ENCODE measurements at places on chromosomes 6 and 20.

- no peak for DNase-seq
These were observed 2.1 kb downstream of the DLL1 start for GRCh38 chr6:170288852-170289179.

- no peak for DNase-seq
These were observed 73.0 kb downstream of the RREB1 start for GRCh38 chr6:7180751-7181150.

DNA sequence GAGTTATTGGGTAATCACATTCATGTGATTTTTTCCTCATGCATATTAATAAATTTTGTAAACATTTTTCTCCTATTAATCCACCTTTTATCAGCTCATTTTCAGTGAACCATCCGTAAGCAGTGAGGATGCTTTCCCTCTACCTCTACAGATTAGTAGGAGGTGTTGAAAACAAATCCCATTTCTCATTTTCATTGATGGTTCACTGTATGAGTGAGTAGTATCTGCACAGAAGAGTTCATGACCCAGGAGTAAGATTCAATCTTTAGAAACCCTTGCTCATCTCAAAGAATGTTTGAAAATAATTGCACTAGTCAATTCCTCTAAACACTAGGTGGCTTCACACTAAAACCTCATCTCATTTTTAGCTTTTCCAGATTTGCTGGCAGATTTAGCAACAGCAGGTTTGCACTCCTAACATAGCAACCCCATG lies 440.0 kb downstream of the HAO1 start:
- DNase-seq: no peak

DNA sequence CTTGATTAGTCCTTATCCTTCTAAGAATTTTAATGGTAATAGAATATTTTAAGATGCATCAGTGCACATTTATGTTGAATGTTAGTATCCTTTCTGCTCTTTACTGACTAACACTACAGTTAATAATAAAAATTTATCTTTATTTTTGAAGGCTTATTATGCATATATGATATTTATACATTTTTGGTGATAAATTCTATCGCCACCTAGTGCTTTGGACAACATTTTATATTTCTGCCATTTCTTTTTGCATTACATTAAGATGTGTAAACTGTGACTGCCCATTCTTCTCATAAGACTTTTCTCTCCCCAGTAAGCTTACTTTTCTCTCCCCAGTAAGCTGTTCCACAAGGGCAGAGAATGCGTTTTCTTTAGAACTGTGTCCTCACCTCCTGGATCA lies 252.3 kb downstream of the GRIK2 start:
- no peak for DNase-seq

DNA sequence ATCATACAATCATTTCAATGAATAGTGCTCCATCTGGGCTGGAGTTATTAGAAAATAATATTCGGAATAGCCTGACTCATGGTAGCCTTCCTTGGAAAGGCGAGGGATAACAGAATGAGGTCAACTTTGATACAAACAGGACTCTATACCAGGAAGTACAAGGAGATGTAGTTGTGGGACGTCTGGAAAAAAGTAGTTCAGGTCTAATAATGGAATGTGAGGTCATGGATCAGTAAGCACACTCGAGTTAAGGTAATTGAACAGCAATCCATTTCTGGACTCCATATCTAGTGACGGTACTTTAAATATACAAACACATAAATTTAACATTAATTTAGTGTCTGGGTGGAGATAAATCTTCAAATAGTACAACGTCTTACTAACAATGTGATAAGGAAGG lies 1204.0 kb upstream of the ADGRB3 start:
- no peak for DNase-seq

- peak; percentile 15 for DNase-seq
These were observed 1.1 kb upstream of the TMEM74B start for GRCh38 chr20:1185790-1186334.

- DNase-seq: no peak
These were observed 31.5 kb upstream of the RANBP9 start for GRCh38 chr6:13742961-13743735.

- no peak for DNase-seq
These were observed 267.2 kb upstream of the TCF21 start for GRCh38 chr6:133621751-133622150.

DNA sequence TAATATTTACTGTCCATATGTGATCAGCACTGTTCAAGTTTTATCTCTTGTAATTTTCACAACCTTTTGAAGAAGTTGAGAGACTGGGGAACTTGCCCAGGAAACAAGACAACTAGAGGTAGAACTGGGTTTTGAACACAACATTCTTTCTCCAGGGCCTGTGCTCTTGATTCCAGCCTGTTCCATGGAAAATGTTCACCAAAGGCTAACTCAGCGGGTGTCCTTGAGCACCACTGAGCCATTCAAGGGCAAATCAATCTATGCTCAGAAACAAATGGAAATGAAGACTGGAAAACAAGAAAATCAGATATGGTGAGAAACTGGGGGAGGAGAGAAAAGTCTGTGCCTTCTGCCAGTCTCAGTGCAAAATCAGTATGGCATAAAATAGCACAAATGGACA lies 682.2 kb upstream of the AGPAT4 start:
- no peak for DNase-seq

- DNase-seq: no peak
These were observed 132.2 kb downstream of the SNX5 start for GRCh38 chr20:17836303-17836861.

DNA sequence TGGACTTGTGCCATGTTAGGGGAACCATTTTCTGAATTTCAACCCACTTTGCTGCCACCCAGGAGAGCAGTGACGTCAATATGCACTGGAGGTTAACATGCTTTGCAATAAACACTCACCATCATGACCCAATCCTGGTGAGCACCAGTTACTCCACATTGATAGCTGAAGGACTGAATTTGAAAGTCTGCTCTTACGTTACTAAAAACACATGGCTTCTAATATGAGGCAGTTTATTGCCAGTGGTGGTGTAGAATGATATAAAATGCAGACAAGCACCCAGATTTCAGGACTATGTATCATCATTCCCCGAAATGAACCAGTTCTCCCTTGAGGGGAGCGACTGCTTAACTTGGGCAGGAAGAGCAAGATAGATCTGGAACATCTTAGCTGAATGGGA lies 23.8 kb downstream of the RFPL4B start:
- no peak for DNase-seq

DNA sequence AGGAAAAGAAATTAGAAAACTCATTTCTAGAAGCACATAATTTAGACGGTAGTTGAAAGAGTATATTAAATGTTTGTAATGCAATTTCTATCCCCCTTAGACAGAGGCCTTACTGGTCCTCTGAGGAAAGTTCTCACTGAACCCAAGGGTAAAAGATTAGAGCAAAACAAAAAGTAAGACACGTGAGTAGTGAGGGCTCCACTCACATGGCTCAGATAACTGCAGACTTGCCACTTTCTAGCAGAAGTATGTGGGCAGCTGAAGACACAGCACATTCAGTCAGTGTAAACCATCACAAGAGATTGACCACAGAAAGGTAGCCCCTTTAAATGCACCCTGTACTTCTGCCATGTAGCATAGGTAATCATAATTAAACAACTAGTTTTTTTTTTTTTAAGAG lies 193.8 kb downstream of the BTBD9 start:
- no peak for DNase-seq

DNA sequence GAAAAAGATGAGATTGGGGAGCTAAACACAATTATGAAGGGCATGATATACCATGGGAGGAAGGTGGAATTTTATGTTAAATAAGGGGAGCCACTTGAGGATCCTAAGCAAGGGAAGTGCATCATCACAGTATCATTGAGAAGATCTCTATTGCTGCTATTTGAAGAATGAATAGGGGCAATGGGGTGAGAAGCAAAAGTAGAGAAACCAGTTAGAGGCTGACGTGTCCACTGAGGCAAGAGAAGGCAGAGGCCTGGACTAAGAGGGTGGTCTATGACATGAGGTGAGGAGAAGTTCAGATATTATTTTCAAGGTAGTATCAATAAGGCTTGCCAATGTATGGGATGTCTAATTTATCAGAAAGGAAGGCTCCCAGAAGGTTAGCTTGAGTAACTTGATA lies 111.6 kb downstream of the TENT5A start:
- no peak for DNase-seq

DNA sequence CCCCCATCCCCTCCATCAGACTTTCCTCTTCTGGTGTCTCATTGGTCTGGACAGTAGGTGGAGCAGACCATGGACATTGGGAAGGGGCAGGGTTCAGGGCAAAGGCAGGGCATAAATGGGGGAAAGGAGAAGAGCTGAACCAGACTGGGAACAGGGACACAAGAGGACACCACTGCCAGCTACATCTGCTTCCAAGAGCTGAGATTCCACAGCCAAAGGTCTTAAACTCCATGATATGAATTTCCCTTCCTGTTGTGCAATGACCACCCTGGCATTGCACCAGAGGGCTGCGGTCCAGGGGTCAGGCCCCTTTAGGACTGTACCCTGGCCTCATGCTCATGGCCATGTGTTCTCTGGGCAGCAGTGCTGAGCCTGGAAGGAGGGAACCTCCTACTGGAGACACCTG lies 137.9 kb downstream of the MAFB start:
- no peak for DNase-seq

DNA sequence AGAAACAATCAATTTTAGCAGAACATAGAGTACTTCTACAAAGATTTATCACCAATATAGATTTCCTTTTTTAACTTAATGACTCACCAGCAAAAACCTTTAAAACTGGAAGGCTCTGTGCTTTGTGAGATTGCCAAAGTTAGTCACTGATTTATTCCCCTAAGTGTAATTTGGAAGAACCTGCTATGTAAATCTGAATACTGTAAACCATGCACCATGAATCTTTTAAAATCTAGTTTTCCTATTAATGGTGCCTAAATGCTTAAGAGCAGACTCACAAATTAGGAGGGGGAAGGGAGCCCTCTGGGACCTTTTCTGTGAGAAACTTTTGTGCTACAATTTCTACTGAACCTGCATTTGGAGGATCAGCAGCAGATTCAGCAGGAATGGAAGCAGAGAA lies 57.8 kb upstream of the PNRC1 start:
- no peak for DNase-seq

- DNase-seq: no peak
These were observed 21.9 kb upstream of the CHMP4B start for GRCh38 chr20:33789109-33789857.

DNA sequence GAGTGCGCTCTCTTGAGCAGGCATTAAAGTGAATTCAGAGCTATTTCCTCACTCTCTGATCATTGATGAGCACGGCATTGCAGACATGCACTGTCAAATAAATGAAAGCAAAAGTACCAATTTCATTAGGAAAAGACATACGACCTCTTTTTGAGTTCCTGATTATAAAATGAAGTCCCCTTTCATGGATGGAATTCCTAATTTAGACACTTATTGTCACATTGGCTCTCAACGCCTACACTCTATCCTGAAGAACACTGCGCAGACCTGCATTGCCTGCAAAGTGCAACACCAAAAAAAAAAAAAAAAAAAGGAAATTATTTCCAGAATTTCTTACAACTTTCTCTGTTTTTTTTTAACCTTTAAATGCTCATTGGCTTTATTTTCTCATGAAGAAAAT lies 1.6 kb downstream of the ADGRB3 start:
- no peak for DNase-seq

DNA sequence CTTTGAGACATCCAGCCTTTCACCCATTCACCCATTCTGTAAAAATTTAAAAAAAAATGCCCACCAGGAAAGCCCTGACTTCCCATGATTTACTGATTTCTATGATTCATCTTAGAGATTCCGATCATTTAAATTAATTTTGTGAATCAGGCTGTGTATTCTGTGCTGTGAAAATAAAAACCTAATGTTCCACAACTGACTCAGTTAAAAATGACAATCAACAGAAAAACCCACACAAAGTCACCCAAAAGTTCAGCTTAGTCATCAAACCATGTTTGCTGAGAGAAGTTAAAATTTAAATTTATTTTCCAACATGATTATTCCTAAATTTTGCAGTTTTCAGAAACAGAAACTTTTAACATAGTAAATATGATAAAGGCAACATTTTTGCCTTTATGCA lies 509.9 kb downstream of the TENT5A start:
- no peak for DNase-seq

GRCh38 chr6:118896339-118897136 lies 2.6 kb downstream of the ASF1A start:
- no peak for DNase-seq

- no peak for DNase-seq
These were observed 68.8 kb downstream of the CDH4 start for GRCh38 chr20:61320691-61321425.

GRCh38 chr20:9686455-9686854 lies 152.4 kb downstream of the PAK5 start:
- no peak for DNase-seq

DNA sequence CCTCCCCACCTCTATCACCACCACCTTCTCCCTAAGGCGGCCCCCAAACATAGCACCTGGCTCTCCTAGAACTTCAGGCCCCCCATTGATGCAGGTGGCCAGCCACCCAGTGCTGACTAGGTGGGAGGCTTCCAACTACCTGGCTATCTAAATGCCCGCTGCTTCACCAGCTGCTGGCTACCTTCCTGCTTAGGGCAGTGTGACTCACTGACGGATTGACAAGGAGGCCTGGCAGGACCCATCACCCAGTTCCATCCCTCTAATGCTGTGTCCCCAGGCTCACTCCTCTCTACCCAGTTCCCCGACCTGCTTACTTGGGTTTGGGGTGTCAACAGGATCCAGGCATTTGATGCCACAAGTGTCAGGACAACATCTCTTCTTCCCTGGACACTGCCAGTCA lies 1.1 kb downstream of the SLPI start:
- no peak for DNase-seq

- no peak for DNase-seq
These were observed 211.5 kb downstream of the SOX4 start for GRCh38 chr6:21804941-21805610.

GRCh38 chr20:59455402-59456341 lies 148.7 kb upstream of the PHACTR3 start:
- no peak for DNase-seq

DNA sequence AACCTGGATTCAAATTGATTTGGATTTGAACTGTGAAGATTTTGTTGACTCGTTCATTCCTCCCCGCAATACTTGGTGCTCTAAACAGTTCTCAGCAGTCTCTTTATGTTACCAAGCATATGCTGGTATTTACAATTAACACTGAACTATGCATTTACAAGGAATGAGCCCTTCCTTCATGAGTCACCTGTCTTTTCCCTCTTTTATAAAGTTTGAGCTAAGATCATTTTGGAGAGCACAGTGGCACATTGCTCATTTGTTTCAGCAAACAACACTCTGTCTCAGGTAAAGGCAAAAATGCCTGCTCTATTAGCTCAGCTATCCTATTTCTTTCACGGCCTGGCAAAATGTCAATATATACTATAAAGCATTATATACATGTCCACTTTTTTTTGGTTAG lies 285.4 kb downstream of the PHACTR1 start:
- no peak for DNase-seq
